ENCODE measurements at places on chromosomes 2 and 18. TPM values are rescaled to one million over a fixed set of nuclear protein-coding genes. Genes with fewer than 3 reads are reported as not detected.

The CKAP2L gene
- 7.5 TPM for polyA plus RNA-seq

The HNMT gene
- 26.9 TPM for polyA plus RNA-seq

The BOLL gene
- polyA plus RNA-seq, result 3.0 TPM

The RUFY4 gene
- 0.13 TPM for polyA plus RNA-seq

The ACTR1B gene
- 50.4 TPM for polyA plus RNA-seq

The NAT8 gene
- polyA plus RNA-seq, result 0.54 TPM

Measured in hindlimb muscle (tissue), 1 donor.